Fibroblast of skin of abdomen (primary cell): ENCODE measurements at places on chromosomes 6 and 20.

- DNase-seq, result no peak
Measured at GRCh38 chr20:10328897-10329255, 105.1 kb downstream of the MKKS start.

- peak; percentile 4 for DNase-seq
Measured at GRCh38 chr6:141133836-141134235, 998.9 kb upstream of the GJE1 start.

- peak; percentile 4 for DNase-seq
Measured at GRCh38 chr6:166710084-166710483, 83.0 kb upstream of the RPS6KA2 start.

DNA sequence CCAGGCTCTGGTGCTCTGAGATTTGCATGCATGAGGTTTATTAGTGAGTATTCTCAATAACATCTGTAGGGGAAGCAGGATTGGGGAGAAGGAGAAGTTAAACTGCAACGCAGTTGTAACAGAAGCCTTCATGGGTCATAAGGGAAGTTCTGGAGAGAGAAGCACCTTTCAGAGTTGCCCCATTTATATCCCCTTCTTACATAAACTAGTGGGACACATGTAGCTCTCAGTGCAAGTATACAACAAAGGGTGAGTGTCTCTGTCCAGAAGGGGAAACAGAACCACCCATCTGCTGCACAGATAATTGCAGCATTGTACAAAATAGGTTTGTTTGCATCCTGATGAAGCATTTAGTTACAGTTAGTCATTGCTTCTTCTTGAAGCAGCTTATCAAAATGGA, 4.3 kb upstream of the ADGB start:
- DNase-seq, result no peak
